Left cardiac atrium (tissue), 4 donors: ENCODE measurements at places on chromosomes 12 and 14. TPM values are rescaled to one million over a fixed set of nuclear protein-coding genes. Genes with fewer than 3 reads are reported as not detected.

BHLHE41 gene
- 18.6 TPM for total RNA-seq

DEGS2 gene
- total RNA-seq: not detected

TSHR gene
- not detected for total RNA-seq

KLRG1 gene
- 7.7 TPM for total RNA-seq

KRT72 gene
- not detected for total RNA-seq

LBHD2 gene
- total RNA-seq: not detected

RERG gene
- total RNA-seq: 7.0 TPM

ZNF891 gene
- total RNA-seq: 1.3 TPM

GARIN6 gene
- total RNA-seq: not detected
